ENCODE measurements at places on chromosomes 4 and X.

GRCh38 chr4:22477136-22477812 is 38.6 kb downstream of the ADGRA3 start:
- DNase-seq: no peak

DNA sequence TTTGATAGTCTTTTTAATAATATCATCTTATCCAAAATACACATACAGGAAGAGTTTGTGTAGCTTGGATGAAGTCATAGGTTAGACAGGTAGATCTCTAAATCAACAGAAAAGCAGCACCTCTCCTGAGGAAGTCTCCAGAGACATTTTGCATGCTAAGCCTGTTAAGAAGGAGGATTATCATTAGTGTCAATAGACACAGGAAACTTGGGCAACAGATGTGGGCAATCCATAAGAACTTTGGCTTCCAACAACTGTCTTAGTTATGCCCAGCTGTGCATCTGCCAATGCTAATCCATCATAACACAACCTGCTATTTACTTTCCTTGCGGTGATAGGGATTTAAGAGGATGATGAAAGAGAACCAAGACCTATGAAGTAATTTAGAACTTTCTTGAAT is 1052.6 kb downstream of the RPA4 start:
- DNase-seq: no peak

DNA sequence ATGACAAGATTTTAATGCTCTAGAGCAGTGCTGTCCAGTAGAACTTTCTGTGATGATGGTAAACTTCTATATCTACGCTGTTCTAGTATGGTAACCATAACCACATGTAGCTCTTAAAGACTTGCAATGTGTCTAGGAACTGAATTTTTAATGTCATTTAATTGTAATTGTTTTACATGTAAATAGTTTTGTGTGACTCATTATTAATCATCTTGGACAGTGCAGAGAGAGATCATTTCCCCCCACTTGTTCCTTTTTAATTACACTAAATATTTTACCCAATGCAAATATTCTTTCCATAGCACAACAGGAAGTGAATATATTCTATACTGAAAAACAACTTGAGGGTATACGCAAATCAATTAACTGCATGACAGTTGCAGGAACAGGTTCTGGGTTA is 5.8 kb downstream of the ATG4A start:
- no peak for DNase-seq

DNA sequence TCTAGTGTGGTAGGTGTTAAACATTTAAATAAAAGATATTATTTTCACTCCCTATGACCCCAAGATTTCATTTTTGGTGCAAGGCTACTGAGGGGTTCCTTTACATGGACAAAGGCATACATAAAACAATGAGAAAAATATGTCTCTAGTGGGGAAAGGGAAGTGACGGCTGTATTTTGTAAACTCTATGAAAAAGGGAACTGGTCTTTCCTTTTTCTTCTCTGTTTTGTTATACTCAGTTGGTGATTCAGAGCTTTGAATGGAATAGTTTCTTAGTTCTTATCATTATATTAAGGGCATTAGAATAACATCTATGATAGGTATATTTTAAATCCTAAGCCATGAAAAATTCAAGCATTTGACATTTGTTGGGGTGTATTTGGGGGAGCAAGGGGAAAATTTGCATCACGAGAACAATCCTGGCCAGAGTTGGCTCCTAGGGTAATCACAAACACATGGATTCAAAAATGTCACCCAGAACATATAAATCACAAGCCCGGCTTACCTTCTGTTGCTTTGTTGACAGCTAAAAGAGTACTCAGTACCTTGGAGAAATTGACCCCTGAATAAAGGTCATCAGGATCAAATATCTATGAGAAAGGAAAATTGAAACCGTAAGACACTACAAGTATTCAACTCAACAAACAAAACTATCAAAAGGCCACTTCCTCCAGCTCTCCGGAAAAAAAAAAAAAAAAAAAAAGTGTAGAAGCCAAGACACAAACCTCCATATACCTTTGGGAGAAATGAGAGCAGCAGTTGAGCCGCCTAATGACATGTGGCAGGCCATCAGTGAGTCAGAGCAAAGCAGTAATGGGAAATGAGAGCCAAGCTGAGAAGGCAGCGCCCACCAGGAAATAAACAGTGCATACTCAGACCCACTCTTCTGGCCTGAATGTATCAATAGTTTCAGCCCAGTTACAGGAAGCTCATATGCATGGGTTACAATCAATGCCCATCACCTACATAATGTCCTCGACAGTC is 33.4 kb downstream of the ARHGEF6 start:
- DNase-seq: no peak

- DNase-seq: no peak
Measured at GRCh38 chrX:103878466-103879122, 46.5 kb upstream of the RAB9B start.

DNA sequence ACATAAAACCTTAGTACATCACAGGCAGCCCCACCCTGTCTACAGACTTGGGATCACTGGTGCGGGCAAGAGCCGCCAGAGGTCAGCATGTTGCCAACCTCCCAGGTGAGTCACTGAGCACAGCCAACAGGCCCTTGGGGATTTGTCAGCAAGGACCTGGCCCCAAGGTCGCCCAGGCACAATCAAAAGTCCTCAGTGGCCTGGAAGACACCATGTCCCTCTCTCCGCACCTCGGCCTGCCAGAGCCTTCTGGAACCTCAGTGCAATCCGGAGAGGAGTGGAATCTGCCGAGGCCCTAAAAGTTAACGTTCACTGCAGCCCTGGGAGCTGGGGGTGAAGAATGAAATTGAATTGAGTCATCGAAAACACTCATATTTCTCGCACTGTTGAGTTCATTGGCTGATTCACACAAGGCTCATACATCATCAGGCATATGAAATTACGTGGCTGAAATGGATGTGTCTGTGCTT is 74.3 kb downstream of the WFS1 start:
- DNase-seq: no peak

GRCh38 chr4:54386693-54387092 is 157.6 kb downstream of the PDGFRA start:
- no peak for DNase-seq

DNA sequence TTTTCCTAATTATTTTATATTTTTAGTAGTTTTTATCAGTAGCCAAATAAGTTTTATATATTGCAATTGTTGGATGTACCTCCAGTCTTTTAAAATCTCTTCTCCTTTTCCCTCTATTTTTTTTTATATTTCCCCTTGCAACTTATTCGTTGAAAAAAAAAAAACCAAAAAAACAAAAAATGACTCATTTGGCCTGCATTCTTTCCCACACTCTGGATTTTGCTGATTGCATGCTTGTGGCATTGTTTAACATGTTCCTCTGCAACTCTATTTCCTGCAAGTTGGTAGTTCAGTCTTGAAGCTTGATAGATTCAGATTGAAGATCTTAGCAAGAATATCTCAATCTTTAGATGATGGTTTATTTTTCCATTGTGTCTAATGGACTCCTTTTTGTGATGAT is 260.6 kb upstream of the BOD1L1 start:
- DNase-seq: no peak

DNA sequence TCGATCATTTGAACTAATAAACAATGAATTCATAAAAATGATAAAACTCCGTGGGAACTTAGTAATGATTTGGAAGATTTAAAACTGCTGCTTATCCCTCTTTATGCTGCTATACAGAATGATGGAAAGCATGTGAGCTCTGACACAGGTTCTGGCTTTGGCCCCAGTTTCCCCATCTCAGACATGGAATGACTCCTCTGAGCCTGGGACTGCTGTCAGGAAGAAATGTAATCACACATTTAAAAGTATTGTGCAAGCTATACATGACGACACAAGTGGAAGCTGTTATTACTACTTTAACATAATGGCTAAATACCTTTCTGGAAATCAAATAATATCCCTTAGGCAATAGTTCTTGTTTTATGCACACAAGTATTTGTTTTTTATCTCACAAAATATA is 161.7 kb downstream of the DCHS2 start:
- no peak for DNase-seq

DNA sequence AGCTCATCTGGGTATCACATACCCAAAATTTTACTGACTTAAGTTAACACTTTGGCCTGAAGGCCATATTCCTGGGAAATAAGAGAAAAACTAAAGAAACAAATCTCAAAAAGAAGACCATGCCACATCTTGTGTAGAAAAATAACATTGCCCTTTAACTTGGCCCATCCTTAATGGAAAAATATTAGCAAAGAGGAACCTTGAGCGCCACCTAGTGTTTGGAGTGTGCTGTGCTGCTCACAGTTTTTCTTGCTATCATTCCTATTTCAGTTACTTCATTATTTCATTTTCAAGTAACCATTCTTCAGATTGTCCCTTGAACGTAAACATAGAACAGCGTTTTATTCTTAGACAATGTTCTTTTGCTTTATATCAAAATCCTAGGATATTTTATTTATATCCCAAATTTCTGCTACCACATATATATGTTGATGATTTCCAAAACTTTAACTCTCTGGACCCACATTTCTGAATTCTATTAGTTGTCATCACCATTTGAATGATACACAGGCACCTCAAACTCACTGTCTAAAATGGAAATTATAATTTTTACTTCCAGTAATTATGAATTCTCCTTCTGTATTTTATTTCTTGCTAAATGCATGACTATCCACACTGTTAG is 999.0 kb upstream of the ADGRL3 start:
- DNase-seq: no peak

DNA sequence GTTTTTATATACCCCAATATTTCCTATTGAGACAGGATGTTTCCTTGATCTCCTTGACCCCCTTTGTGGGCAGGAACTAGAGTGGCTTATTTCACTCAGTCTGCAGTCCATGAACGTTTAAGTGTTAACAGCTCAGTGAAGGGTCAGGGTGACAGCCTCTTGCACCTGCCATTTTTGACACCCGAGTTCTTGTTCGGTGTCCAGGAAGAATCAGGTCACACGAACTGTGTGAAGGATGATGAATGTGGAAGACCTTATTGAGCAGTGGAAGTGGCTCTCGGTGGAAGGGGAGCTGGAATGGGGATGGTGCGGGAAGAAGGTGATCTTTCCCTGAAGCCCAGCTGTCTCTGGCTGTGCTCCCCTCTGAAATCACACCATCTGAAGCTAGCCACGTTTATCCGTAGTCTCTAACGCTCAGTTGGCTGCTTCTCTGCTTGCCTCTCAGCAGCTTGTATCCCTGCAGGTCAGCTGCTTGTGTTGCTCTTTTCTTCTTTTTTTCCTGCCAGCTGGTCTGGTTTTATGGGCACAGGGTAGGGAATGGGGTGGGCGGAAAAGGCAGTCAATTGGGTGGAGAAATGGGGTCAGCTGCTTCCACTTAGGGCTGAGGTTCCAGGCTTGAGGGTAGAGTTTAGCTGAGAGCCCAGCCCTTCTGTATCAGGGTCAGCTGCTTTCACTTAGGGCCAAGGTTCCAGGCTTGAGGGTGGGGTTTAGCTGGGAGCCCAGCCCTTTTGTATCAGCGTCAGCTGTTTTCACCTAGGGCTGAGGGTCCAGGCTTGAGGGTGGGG is 29.0 kb upstream of the CCNG2 start:
- no peak for DNase-seq

- DNase-seq: no peak
Measured at GRCh38 chrX:151488677-151489076, 74.8 kb upstream of the PASD1 start.

DNA sequence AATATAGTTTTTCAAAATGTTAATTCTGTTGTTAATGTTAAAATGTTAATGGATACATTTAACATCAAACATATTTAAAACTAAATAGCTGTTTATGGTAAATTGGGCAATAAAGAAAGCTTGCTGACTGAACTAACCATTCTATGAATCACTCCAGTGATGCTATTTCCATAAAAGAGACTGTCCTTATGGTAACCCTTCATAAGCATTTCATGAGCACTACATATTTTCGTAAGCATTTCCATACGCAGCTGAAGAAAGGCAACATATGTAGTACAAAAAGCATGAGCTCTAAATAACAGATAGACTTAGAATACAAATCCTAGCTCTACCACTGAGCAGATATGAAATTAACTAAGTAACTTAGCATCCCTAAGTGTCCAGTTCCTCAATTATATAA is 188.9 kb downstream of the COL25A1 start:
- DNase-seq: no peak

DNA sequence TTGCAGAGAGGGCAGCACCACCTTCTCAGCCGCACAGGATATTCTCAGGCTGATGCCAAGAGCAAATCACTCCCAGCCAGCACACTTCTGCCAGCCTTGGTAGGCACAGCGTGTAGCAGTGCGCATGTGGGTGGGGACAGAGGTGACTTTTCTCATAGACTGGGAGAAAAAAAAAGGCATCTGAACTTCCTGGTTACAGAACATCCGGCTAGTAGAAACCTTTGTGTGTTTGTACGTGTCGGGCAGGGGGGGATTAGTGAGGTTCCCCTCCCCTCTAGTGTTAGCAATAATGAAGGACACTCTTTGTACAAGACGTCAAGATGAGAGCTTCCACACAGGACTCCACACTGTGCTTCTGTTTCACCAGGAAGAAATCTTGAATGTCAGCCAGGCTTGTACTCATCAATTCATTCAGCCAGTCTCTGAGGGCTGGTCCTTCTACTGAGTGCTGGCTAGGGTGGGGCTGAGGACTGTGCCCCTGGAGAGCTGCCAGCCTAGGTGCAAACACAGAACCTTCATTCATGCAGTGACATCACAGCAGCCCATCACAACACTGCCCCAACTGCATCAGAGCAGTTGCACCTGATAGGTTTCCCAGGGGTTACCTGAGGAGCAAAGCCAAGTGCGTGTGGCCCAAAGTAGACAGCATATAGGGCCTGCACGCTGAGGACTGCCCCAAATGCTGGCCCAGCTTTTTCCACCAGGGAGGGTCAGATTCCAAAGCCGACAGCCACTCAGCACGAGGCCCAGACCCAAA is 34.7 kb downstream of the SLC25A5 start:
- no peak for DNase-seq

GRCh38 chrX:140580478-140580877 is 75.6 kb upstream of the SOX3 start:
- DNase-seq: no peak

DNA sequence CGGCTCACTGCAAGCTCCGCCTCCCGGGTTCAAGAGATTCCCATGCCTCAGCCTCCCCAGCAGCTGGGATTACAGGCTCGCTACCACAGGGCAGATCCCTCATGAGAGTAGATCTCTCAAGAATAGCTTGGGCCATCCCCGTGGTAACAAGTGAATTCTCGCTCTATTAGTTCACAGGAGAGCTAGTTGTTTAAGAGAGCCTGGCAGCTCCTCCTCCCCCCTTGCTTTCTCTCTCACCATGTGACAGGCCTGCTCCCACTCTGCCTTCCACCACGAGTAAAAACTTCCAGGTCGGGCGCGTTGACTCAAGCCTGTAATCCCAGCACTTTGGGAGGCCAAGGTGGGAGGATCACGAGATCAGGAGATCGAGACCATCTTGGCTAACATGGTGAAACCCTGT is 30.3 kb upstream of the LAP3 start:
- DNase-seq: no peak

DNA sequence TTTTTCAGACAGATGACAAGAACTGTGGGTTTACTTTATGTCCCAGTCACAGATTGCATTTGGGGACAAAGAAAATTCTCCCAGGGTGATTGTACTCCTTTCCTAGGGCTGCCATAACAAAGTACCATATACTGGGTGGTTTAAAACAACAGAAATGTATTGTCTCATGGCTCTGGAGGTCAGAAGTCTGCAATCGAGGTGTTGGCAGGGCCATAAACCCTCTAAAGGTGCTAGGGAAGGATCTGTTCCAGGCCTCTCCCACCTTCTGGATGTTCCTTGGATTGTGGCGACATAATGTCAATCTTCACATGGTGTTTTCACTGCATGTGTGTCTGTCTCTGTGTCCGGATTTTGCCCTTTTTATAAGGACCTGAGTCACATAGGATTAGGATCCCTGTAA is 12.3 kb downstream of the GEMIN8 start:
- no peak for DNase-seq

Measured in stimulated activated CD8-positive, alpha-beta memory T cell treated with anti-CD3 and anti-CD28 coated beads, Interleukin-15, amount 100 ng/mL, for 4 hours (primary cell).